SHP77 treated with DMSO at 0.1 percent for 48 hours (cell line): ENCODE measurements at places on chromosomes 13 and 19.

DNA sequence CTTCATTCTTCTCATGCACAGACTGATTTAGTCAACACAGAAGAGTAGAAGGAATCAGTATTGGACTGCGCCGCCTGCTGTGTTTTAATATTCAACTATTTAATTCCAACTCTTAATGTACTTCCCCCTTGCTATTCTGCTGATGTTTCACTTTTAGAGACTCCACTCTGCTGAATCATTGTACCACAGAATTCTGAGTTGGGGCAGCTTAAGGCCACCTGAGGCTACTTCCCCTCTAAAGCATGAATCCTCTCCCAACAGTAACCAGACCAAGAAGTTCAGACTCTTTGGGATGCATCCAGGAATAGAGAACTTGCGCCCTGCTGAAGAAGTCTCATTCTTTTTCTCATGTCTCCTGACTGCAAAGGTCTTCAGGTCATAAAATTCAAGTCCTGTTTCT, 708.8 kb downstream of the UQCRFS1 start:
- DNase-seq: no peak

- no peak for DNase-seq
Observed at GRCh38 chr13:55245005-55245644, 1895.6 kb upstream of the PRR20A start.

DNA sequence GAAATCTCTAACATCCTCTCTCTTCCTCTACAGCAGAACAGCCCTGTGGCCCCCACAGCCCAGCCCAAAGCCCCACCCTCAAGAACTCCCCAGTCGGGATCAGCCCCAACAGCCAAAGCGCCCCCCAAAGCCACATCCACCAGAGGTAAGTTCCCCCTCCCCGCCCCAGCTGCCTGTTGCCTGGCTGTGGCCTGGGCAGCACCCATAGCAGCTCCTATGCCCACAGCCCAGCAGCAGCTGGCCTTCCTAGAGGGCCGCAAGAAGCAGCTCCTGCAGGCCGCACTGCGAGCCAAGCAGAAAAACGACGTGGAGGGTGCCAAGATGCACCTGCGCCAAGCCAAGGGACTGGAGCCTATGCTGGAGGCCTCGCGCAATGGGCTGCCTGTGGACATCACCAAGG, 14.5 kb downstream of the CC2D1A start:
- no peak for DNase-seq

GRCh38 chr19:38684078-38684861, 36.8 kb downstream of the ACTN4 start:
- DNase-seq: peak; percentile 87

DNA sequence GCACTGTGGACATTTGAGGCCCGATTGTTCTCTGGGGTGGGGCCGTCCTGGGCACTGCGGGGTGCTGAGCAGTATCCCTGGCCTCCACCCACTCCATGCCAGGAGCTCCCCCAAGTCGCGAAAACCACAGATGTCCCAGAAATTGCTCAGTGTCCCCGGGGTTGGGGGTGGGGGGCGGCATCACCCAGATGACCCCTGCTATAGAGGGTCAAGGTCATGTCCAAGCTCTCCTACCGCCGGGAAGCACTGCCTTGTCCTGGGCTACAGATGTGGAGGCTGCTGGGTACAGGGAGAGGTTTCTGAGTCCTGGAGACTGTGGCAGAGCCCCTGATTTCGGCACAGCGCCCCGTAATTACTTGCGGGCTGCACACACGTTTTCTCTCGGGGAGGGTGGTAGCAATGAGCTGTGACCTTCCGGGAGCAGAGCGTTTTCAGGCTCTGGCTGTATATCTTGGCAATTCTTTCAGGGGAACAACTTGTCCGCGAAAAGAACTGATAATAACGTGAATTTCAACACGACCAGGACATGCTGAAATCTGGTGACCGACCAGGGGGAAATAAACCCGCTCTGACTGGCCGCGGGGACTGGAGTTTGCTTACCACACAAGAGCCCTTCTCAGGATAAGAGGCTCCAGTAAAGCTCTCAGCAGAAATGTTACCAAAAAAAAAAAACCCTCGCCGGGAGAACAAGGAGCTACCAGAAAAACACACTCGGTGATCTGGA, 68.1 kb downstream of the GNG7 start:
- DNase-seq: no peak
